ENCODE measurements at places on chromosomes 3 and 15.

- no peak for DNase-seq
Measured at GRCh38 chr3:120449251-120449650, 1.5 kb downstream of the FSTL1 start.

DNA sequence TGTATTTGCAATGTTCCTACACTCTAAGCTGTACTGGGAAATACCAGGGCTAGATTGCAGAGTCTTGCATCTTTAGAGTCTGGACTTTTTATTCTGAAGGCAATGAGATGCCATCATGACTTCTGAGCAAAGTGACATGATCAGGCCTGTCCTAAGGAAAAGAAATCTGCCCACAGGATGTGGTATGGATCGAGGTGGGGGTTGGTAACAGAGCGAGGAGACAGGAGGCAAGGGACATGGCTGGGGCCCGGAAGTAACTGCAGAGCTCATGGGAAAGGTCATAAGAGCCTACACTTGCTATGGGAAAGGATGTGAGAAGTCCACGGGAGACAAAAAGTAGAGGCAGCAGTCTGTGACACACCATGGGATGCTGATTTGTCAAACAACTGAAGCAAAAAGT is 121.5 kb downstream of the OXNAD1 start:
- DNase-seq: no peak

- no peak for DNase-seq
Measured at GRCh38 chr3:56183529-56183928, 284.7 kb downstream of the ERC2 start.

- no peak for DNase-seq
Measured at GRCh38 chr15:29480949-29481348, 211.3 kb upstream of the NSMCE3 start.

DNA sequence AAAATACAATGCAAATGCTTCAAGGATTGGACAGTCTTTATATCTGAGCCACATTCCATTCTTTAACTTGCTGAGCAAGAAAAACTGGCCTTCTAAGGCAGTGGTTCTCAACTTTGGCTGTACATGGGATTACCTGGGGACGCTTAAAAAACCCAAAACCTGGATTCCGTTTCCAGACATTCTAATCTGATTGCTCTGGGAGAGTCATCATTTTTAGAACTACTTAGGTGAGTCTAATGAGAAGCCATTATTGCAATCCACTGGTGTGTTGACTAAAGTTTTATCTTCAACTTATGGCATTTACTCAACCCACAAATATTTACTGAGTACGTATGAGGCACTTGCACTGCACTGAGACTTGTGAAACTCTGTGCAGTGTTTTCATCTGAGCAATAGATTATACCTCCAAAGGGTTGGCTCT is 195.7 kb upstream of the ATP11B start:
- DNase-seq: no peak

GRCh38 chr3:4303187-4304123 is at the start of gene SETMAR:
Gene SETMAR, plus strand, starts transcription at chr3:4303369. Its CDS starts 2 bp downstream, at chr3:4303371.
- peak; percentile 75 for DNase-seq

DNA sequence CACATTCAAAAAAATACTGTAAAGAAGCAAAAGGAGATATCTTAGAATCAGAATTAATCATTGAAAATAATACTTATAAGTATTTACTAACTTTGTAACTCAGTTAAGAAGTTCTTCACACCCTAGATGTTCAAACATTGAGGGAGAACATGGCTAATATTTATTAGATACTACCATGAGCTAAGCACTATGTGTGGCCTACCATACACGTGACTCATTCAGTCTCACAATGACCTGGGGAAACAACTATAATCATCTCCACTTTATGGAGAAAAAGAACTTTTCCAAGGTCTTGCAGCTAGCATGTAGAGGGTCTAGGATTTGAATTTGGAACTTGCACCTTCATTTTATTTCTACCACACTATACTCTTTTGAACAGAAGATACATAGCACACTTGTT is 361.9 kb upstream of the CFAP20DC start:
- no peak for DNase-seq

DNA sequence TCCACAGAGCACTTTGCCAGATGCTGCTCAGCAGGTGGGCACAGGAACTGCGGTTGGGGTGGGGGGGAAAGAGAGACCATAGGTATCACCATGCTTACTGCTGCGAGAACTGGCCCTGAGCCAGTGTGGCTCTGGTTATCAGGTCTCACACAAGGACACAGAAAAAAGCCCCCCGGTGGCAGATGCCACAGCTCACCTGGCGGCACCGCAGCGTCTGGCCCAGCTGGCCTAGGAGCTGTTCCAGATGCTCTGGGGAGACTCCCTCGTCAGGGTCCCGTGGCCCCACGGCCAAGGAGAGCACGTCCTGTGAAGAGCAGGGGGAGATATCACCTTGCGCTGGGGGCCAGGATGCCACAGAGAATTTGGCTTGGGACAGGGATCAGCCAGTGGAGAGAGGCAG is 10.8 kb downstream of the CDAN1 start:
- no peak for DNase-seq

- DNase-seq: no peak
Measured at GRCh38 chr15:31459400-31459748, 132.7 kb downstream of the KLF13 start.

GRCh38 chr3:174202561-174202960 is 656.6 kb upstream of the NAALADL2 start:
- no peak for DNase-seq

GRCh38 chr15:68231102-68231818 is 1.7 kb upstream of the CLN6 start:
- no peak for DNase-seq

DNA sequence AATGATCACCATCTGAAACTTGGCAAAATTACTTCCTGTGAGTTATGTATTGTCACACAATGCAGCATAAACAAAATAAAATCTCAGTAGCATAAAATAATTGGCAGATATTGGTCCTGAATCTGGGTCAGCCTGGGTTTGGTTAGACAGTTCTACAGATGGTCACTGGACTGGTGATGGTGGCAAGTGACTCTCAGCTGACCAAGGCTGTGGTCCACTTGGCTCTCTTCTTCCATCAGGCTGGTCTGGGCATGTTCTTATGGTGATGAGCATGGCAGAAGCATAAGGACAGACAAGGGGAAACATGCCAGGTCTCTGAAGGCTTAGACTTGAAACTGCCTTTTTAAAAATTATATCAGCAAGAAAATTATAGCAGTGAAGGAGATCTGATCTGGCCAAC is 1205.0 kb upstream of the EPHA6 start:
- DNase-seq: no peak

- DNase-seq: no peak
Measured at GRCh38 chr3:168085491-168086119, 10.1 kb downstream of the GOLIM4 start.

GRCh38 chr3:39109086-39109485 is 1.6 kb downstream of the TTC21A start:
- DNase-seq: no peak

- DNase-seq: no peak
Measured at GRCh38 chr3:191631496-191631895, 170.5 kb downstream of the PYDC2 start.

- DNase-seq: no peak
Measured at GRCh38 chr15:45631776-45632175, 3.1 kb upstream of the SQOR start.

DNA sequence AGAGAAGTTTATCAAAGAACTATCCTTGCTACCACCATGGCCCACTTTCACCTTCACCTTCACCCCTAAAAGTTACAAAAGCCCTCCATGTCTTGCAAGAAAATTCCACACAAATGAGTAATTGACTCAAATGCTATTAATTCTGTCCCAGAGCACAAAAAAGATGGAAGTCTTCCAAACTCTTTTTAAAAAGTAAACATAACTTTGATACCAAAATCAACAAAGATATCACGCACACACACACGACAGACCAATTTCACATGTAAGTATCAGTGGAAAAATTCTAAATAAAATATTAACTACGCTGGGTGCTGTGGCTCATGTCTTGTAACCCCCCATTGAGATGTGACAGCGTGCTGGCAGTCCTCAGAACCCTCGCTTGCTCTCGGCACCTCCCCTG is 1.1 kb upstream of the MCCC1 start:
- no peak for DNase-seq

DNA sequence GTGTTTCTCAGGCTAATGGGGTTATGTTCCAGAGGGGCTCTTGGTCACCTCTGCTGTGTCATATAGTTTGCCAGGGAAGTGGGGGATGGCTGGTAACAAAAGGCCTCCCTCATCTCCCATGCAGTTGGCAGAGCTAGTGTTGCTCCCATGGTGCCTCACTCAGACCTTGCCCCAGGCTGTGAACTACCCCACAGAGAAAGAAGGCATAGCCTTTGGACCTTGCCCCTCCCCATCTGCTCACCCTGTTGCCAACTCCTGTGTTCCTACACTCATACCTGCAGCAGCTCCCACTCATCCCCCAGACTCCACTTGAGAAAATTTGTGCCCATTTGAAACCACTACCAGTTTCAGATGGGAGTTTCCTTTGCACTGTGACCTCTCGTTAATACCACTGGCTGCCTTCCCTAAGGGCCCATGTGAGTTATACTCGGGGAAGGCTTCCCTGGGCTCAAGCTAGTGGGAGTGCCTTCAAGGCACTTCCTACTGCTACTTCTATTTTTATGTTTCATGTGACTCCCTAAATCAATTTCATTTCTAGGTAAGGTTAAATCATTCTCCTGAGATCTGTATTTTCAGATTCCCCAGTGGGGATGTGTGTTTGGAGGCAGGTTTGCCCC is 25.3 kb upstream of the COPB2 start:
- no peak for DNase-seq

DNA sequence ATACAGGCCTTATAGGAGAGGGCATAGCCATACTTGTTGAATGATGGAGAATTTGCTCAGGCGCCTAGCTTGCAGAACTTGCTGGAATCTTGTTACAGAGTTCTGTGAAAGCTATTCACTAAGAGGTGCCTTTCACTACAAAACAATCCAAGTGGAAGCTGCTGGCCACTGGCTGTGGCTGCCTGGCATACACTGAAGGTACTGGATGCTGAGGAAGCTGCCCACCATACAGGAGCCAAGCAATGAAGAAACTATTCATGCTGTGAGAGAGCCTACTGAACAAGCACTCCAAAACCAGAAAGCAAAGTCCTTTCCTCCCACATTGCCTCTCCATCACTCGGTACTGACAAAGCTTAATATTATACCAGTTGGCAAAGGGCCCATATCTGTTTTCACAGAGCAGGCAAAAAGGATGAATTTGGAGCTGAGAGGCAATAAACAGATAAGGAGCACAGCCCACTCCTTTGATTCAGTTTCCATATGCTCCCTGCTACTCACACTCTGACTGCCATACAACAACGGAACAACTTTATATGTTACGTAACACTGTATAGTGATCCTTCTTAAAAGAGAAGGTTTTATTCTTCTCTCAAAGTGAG is 192.6 kb upstream of the ALCAM start:
- DNase-seq: no peak

- DNase-seq: no peak
Measured at GRCh38 chr3:119717520-119717919, 14.7 kb downstream of the CFAP91 start.

- peak; percentile 70 for DNase-seq
Measured at GRCh38 chr3:143973259-143974021, 1.8 kb downstream of the DIPK2A start.

DNA sequence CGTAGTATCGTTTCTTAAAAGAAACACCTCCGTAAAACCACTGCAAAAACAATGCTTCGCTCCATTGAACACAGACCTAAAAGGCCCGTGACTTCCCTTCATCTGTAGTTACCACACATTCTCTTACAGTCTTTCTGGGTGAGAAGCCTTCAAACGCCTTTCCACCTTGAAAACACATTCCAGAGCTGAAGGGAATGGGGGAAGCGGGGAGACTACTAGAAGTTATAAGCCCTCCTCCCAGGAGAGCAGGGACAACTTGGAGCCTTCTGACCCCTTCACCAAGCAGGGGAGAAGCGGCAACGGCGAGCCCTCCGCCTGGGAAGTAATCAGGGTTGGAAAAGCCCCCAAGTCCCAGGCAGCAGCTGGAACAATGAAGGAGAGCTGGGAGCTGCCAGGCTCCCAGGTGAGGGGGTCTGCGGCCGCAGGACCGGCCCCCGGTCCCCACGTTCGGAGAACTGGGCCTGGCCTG is 461 bp downstream of the SECISBP2L start:
- DNase-seq: no peak

GRCh38 chr15:57017024-57017423 is 98.6 kb downstream of the TCF12 start:
- DNase-seq: no peak

DNA sequence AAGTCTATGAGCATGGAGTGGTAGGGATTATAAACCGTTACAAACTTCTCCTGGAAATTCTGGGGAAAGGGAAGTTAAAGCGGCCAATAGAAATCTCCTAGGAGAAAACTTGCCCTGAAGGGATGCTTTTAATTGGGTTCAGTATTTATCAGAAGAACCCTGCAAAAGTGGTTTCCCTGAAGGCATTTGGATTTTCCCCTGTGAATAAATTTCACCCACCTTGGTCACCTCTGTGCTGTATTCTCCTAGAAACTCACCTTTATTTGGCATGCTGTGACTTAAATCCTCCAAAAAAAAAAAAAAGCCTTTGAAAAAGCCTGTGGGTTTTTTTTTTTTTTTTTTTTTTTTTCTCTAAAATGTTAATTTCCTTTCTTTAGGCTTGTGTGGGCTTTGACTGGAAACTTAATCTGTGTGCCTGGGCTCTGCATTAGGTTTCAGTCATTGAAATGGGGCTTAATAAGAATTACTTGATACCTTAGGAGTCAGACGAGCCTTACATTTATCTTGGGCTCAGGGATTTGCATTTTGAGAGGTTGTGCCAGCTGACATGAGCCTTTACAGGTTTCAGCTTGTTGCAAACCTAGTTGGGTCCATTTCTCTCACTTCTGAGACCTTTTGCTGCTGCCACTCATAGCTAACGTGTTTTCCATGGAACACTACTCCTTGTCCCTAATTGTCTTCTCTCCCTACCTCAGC is 22.0 kb downstream of the TGFBR2 start:
- DNase-seq: no peak

DNA sequence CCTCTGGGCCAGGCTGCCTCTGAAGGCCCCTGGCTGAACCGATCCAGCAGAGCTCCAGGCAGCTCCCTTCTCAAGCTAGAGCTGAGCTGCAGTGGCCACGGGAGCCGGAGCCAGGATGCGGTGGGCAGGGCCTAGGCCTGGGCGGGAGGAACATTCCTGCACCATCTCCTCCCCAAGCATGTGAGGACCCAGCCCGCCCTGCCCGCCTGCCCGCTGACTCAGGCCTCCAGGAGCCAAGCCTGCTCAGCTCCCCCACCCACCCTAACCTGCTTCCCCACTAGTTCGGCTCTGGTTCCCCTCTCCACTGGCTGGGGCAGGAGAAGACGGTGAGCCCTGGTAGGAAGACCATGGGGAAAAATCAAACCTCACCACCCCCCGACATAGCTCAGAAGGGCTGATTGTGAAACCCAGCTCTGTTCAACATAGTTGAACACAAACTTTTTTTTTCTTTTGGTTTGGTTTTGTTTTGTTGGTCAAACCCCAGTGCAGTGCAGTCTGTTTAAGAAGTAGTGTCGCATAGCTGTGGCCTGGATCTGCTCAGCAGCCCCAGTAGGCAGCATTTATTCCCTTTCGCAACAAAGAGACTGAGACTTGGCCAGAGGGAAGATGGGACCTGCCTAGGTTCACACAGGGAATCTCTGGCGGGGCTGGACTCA is 13.5 kb downstream of the SNX33 start:
- no peak for DNase-seq
